Peyer's patch (tissue), 4 donors: ENCODE measurements at places on chromosomes 6 and 20. TPM values are rescaled to one million over a fixed set of nuclear protein-coding genes. Genes with fewer than 3 reads are reported as not detected.

DNA sequence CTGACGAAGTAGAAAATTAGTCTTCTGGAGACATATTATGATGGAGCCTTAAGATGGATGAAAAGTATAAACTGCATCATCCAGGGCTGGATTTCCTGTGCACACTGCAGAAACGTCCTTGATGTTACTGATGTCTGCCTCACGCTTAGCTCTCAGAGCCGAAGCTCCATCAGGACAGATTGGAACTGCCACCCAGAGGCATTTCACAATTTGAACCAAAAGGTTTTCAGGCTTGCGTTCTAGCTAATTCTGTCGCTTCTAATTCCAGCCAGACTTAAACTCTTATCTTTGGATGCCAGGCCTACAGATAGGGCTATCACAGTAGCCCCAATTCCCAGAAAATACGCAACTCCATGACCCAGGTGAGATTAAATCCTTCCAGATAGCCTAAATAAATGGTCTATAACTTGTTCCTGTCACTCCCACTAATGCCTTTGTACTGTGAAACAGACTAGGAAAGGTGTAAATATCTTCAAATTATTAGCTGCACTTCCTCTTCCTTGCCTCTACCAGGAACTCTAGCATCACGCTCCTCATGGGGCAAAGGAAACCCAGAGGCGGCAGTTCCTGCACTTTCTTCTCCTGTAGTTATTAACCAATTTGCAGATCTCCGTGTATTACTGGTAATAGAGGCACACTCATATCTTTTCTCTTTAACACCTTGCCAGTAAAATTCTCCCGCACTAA is 634.6 kb downstream of the PRKN start:
- H3K36me3 ChIP-seq = no peaks in the 10 kb centered on the region
- DNase-seq = no peak
- H3K27me3 ChIP-seq = no peaks in the 10 kb centered on the region
- no peaks in the 10 kb centered on the region for H3K4me1 ChIP-seq
- H3K4me3 ChIP-seq = no peak overlapping the region
- H3K27ac ChIP-seq = no peak overlapping the region

GRCh38 chr6:37653933-37654565 is 43.6 kb downstream of the MDGA1 start:
- no peaks in the 10 kb centered on the region for H3K27me3 ChIP-seq
- no peaks in the 10 kb centered on the region for H3K4me1 ChIP-seq
- H3K4me3 ChIP-seq = no peak overlapping the region
- DNase-seq = no peak
- no peak overlapping the region for H3K27ac ChIP-seq

- H3K27me3 ChIP-seq = no peaks in the 10 kb centered on the region
- H3K27ac ChIP-seq = peak overlapping the region; percentile 38
- no peaks in the 10 kb centered on the region for H3K36me3 ChIP-seq
- peaks cover 17% of the 10 kb centered on the region for H3K4me1 ChIP-seq
Observed at GRCh38 chr20:44186674-44187053, 324 bp downstream of the JPH2 start.

- no peaks in the 10 kb centered on the region for H3K27me3 ChIP-seq
- no peak for DNase-seq
- H3K27ac ChIP-seq = no peak overlapping the region
- no peak overlapping the region for H3K4me3 ChIP-seq
Observed at GRCh38 chr6:25150031-25150430, 129.1 kb upstream of the CARMIL1 start.

DNA sequence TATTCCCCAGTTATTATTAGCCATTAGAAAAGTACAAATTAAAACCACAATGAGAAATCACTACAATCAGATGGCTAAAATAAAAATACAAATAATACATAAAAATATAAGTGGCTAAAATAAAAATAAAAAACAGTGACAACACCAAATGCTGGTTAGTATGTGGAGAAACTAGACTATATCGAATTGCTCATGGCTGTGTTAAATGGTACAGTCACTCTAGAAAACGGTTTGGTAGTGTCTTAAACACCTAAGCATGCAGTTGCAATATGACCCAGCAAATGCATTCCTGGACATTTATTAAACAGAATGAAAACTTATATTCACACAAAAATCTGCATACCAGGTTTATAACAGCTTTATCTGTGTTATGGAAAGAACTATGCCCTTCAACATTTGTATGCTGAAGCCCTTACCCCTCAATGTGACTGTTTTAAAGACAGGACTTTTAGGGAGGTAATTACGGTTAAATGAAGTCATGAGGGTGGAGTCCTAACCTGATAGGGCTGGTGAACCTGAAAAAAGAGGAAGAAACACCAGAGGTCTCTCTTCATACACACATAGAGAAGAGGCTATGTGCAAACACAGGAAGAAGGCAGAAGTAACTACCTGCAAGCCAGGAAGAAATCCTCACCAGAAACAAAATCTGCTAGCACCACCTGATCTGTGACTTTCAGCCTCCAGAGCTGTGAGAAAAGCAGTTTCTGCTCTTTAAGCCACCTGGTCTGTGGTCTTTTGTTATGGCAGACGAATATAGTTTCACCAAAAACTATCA is 84.9 kb downstream of the ASCC3 start:
- no peak overlapping the region for H3K4me3 ChIP-seq
- peaks cover 10% of the 10 kb centered on the region for H3K36me3 ChIP-seq
- H3K27ac ChIP-seq = no peak overlapping the region
- no peaks in the 10 kb centered on the region for H3K27me3 ChIP-seq
- no peak for DNase-seq

- no peak overlapping the region for H3K4me3 ChIP-seq
- H3K27me3 ChIP-seq = no peaks in the 10 kb centered on the region
- no peak overlapping the region for H3K27ac ChIP-seq
- H3K36me3 ChIP-seq = no peaks in the 10 kb centered on the region
Observed at GRCh38 chr6:41277605-41278004, 8.9 kb downstream of the TREM1 start.

- H3K27me3 ChIP-seq = no peaks in the 10 kb centered on the region
- H3K4me3 ChIP-seq = no peak overlapping the region
- no peak overlapping the region for H3K27ac ChIP-seq
- no peak for DNase-seq
Observed at GRCh38 chr20:2946988-2947961, 74.0 kb downstream of the PTPRA start.

GRCh38 chr6:150514806-150515380 is 84.8 kb upstream of the PLEKHG1 start:
- H3K36me3 ChIP-seq = no peaks in the 10 kb centered on the region
- no peak overlapping the region for H3K4me3 ChIP-seq
- H3K27ac ChIP-seq = no peak overlapping the region

- no peaks in the 10 kb centered on the region for H3K4me1 ChIP-seq
- H3K36me3 ChIP-seq = peaks cover 65% of the 10 kb centered on the region
- no peak for DNase-seq
- no peak overlapping the region for H3K27ac ChIP-seq
- no peak overlapping the region for H3K4me3 ChIP-seq
- H3K27me3 ChIP-seq = no peaks in the 10 kb centered on the region
Observed at GRCh38 chr6:152993431-152993830, 9.1 kb downstream of the MTRF1L start.

DNA sequence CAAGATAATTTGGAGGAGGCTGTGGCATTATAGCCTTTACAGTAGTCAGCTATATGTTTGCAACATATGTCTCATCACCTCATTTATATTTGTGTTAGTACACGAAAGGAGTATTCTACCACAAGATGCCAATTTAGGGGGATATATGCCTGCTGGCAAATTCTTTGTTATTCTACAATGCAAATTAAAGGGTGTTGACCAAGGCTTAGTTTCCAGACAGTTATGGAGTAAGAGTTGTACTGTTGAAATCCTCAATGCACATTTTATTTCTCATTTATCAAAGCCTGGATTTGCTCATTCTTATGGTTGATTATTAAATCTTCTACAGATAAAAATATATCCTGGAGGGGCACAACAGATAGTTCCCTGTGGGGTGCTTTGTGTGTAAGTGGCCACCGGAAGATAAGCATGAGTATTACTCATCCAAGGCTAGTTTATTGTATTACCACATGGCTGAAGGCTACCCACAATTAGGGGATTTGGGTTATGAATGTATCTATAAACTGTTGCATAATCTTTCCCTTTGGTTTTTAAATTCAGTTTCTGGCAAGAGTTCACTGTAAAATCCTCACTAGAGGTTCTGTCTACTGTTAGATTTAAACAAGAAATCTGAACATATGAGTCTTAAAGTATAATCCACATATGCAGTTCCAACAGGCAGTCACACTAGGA is 9.0 kb downstream of the CST9 start:
- H3K4me3 ChIP-seq = no peak overlapping the region
- H3K4me1 ChIP-seq = no peaks in the 10 kb centered on the region
- H3K36me3 ChIP-seq = no peaks in the 10 kb centered on the region

DNA sequence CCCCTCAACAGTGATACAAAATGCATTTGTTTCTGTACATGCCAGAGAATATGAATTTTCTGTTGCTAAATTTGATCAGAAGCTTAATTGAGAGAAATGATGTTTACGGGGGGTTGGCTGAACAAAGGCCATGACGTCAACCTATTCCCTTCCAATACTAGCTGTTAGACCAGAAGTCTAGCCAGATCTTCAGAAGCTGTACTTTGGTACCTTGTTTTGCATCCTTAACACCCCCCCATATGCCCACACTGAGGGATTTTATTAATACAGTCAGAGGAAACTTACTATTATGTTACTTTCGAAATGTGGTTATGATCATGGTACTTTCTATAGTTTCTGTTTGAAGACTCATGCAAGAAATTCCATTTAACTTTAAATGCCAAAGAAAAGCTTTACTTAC is 3.1 kb downstream of the NCOA7 start:
- no peaks in the 10 kb centered on the region for H3K36me3 ChIP-seq
- H3K4me1 ChIP-seq = peaks cover 10% of the 10 kb centered on the region
- H3K4me3 ChIP-seq = no peak overlapping the region

DNA sequence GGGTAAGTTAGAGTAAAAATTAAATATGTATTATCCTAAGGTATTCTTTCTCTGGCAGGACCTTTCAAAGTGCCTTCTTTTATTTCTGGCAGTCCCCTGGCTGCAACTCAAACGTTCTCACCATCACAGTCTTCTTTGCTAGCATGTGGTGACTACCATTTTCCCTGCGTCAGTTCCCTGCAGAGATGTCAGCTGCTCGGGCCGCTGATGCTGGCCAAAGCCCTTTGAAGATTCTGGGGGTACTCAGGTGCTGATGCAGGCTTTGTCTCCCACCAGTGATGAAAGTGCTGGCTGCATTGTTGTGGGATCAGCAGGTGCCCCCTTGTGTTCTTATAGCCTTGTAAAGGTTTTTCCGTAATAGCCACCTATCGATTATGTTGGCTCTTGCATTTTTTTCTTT is 140.1 kb downstream of the BTBD3 start:
- H3K4me1 ChIP-seq = no peaks in the 10 kb centered on the region
- no peak for DNase-seq
- H3K27ac ChIP-seq = no peak overlapping the region
- H3K27me3 ChIP-seq = no peaks in the 10 kb centered on the region

DNA sequence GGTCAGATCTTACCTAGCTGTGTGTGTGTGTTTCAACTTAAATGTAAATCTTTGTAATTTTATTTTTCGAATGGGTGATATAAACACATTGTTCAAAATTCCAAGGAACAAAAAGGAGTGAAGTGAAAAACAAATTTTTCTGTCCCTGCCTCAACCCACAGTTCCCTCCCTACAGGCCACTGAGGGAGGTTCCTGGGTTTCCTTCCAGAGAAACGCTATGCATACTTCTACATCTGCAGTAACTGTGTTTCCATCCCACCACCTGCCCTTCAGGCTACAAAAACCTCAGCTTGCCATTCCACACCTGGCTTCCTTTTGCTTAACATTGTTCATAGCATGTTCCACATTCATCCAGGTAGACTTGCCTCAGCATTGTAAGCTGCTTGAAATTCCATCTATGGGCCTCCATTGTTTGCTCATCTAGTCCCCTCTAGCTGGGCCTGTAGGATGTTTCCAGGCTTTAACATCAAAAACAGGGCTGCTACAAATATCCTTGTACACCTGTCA is 12.0 kb downstream of the ANGPT4 start:
- H3K27ac ChIP-seq = no peak overlapping the region
- no peak for DNase-seq
- no peaks in the 10 kb centered on the region for H3K36me3 ChIP-seq
- H3K4me3 ChIP-seq = no peak overlapping the region

DNA sequence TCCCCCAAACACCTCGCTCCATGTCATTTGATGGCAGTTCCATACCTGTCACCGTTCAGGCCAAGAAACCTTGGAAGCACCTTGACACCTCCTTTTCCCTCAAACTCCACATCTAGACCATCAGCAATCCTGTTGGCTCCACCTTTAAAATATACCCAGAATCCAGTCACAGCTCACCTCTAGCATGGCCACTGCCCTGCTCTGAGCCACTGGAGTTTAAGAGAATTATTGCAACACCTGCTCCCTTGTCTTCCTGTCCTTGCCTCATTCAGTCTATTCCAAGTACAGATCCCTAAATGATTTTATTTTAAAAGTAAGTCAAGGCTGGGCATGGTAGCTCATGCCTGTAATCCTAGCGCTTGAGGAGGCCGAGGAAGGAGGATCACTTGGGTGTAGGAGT is 11.6 kb upstream of the TRIB3 start:
- H3K36me3 ChIP-seq = no peaks in the 10 kb centered on the region
- no peak overlapping the region for H3K4me3 ChIP-seq
- DNase-seq = no peak

DNA sequence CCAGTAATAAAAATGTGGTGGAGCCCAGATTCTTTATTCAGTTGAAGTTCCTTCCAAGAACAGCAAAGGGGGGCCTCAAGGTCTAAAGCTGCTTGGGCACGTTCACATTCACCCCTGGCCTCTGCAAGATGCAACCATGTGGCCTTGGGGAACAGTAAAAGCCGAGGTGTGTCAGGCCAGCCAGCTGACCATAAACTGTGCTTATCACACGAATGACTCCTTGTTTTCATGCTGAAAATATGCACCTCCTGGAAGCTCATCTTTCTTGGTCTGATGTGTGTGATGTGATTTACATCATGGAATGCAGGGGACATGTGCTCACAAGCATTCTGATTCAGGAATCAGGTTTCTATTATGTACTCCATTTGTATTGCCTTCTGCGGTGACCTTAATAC is 211.6 kb upstream of the MARCKS start:
- DNase-seq = peak; percentile 56
- no peaks in the 10 kb centered on the region for H3K27me3 ChIP-seq
- no peak overlapping the region for H3K4me3 ChIP-seq
- H3K27ac ChIP-seq = peak overlapping the region; percentile 25
- H3K36me3 ChIP-seq = no peaks in the 10 kb centered on the region

GRCh38 chr6:169791721-169792131 is 40.3 kb downstream of the ERMARD start:
- H3K4me3 ChIP-seq = no peak overlapping the region
- DNase-seq = no peak
- H3K27me3 ChIP-seq = no peaks in the 10 kb centered on the region
- H3K36me3 ChIP-seq = no peaks in the 10 kb centered on the region
- no peak overlapping the region for H3K27ac ChIP-seq

Gene GNAS-AS1
- total RNA-seq = 1.3 TPM

Gene RAB44
- 0.47 TPM for total RNA-seq

Gene TSPO2
- not detected for total RNA-seq

Gene MEI4
- not detected for total RNA-seq

Gene TNFRSF21
- total RNA-seq = 48.4 TPM
